T-helper 22 cell (primary cell): ENCODE measurements at places on chromosomes 7 and 10.

GRCh38 chr7:30894866-30895605, 16.6 kb upstream of the AQP1 start:
- no peak for DNase-seq

- no peak for DNase-seq
Observed at GRCh38 chr10:86371691-86372090, 5.1 kb upstream of the GRID1 start.

GRCh38 chr7:154231732-154232131, 179.5 kb downstream of the DPP6 start:
- DNase-seq = no peak

DNA sequence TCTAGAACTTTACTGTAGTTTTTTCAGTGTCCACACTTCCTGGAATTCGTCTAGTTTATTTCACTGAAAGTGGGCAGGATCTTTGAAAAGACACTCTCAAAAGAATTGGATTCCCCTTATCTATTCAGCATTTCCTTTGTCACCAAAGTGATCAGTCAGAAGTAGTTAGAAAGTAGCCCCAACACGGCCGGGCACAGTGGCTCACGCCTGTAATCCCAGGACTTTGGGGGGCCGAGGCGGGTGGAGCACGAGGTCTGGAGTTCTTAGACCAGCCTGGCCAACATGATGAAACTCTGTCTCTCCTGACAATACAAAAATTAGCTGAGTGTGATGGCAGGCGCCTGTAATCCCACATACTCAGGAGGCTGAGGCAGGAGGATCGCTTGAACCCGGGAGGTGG, 69.0 kb upstream of the KMT2C start:
- DNase-seq = no peak

GRCh38 chr7:42117201-42117600, 119.8 kb downstream of the GLI3 start:
- no peak for DNase-seq

GRCh38 chr10:121532292-121532864, 65.9 kb downstream of the FGFR2 start:
- no peak for DNase-seq

DNA sequence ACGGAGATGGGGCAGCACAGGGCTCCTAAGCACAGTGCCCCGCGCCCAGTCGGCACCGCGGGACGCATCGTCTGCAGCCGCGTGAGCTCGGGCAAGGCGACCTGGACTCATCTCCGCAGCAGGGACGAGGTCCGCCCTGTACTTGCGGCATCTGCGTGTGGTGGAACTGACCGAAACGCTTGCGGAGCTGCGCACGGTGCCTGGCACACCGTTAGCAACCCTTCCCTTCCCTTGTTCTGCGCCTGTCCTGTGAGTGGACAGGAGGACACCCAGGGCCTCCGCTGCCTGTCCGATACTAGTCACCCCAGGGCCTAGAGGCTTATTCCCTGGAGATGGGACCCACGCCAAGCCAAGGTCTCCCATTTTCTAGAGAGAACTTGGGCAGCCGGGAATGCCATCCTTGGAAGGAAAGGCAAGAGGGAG, 98.5 kb downstream of the WDR11 start:
- no peak for DNase-seq

GRCh38 chr10:98414932-98415730, at the start of gene PYROXD2:
PYROXD2 (minus strand) TSS chr10:98415182; CDS start chr10:98415135, 47 bp downstream.
- DNase-seq = no peak

- DNase-seq = no peak
Observed at GRCh38 chr10:70513848-70514309, 35.3 kb downstream of the PALD1 start.

GRCh38 chr7:13017333-13017857, 330.0 kb downstream of the ARL4A start:
- DNase-seq = no peak

- DNase-seq = no peak
Observed at GRCh38 chr7:91424371-91424770, 160.1 kb downstream of the FZD1 start.

DNA sequence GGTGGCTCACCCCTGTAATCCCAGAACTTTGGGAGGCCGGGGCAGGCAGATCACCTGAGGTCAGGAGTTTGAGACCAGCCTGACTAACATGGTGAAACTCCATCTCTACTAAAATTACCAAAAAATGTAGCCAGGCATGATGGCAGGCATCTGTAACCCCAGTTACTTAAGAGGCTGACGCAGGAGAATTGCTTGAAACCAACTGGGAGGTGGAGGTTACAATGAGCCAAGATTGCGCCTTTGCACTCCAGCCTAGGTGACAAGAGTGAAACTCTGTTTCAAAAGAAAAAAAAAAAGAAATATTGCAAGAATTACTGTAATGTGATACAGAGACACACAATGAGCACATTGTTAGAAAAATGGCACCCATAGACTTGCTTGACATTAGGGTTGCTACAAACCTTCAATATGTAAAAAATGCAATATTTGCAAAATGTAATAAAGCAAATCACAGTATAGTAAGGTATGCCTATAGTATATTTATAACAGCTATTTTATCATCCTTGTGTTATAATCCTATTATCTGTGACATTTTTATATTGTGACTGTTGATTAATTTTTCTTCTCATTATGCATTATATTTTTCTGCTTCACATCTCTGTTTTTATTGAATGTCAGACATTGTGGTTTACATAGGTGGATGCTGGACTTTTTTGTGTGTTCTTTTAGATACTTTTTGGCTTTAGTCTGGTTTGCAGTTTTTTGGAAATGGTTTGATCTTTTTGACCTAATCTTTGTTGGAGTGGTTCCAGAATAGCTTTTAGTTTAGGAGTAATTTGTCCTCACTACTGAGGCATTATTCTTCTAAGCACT, 55.4 kb upstream of the HELLS start:
- no peak for DNase-seq

DNA sequence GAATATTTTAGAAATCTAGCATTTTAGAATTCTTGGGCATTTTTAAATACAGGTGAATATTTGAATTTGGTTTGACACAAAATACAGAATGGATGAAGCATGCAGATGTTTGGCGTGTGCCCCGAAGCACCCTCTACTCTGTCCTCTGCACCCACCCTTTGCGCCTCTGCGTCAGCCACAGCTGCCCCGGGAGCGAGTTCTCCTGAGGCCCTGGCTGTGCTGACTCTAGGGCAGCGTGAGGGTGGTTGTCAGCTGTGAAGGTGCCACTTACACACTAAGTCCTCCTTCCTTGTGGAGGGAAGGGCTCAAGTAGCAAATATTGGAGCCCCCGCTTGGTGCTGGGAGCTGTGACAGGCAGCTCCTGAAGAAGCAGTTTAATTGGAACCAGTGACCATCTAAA, 48.4 kb downstream of the DAGLB start:
- DNase-seq = no peak

DNA sequence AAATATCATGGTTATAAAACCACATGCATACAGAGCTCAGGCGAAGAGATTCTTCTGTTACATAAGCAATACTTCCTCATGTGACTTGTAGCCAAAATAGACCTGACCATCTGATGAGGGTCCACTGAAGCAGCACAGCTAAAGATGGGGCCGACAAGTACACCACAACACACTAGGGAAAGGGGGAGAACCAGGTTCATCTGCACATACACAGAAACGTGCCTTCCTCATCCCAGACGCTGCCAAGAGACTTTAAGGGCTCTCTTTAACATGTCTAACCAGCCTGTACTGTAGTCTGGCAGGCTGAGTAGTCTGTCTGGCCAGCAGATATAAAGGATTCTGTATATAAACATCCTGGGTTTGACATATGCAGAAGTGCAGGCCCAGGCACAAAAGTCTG, 30.3 kb downstream of the ERCC6 start:
- no peak for DNase-seq

- no peak for DNase-seq
Observed at GRCh38 chr10:11525503-11525902, 85.9 kb downstream of the USP6NL start.

GRCh38 chr7:158740013-158740656, 35.5 kb upstream of the NCAPG2 start:
- no peak for DNase-seq

- DNase-seq = no peak
Observed at GRCh38 chr7:84195295-84196060, 889 bp upstream of the SEMA3A start.

- no peak for DNase-seq
Observed at GRCh38 chr7:41571573-41571972, 131.3 kb downstream of the INHBA start.

DNA sequence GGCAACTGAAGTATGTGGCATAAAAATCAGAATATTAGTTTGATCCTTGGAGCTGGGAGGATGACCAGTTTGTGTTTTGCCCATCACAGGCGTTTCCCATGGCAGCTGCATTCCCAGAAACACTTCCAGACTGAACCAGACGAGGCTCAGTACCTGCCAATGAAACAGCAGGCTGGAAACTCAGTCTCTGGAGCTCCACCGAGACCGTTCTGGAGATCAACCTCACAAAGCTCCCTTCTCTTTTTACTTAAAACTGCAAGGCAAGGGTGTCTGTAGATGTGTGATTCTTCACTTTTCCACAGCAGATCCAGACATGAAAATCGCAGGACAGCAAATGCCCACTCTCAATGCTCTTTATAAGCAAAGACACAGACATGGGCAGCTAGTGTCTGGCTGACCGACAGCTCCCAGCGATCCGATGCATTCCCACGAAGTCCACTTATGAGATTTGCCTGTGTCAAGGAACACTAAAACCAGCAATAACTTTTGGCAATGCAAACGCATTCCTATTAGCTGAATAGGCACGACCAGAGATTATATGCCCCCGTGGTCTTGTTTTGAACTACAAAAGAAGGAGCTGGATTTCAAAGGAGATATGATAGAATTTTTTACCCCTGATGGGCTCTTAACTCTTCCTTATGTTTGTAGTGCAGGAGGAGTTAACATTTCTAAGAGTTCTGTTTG, 72.6 kb downstream of the ADAM12 start:
- DNase-seq = no peak

DNA sequence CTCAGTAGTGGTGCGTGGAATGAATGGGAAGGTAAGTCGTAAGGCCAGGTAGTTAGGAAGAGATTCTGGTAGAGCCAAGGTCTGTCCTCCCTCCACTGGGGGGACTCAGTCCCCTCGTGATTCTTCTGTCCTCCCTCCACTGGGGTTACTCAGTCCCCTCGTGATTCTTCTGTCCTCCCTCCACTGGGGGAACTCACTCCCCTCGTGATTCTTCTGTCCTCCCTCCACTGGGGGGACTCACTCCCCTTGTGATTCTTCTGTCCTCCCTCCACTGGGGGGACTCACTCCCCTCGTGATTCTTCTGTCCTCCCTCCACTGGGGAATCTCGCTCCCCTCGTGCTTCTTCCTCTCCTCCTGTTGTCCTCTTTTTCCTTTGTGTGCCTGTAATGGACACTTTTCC, 125.1 kb downstream of the CELF2 start:
- no peak for DNase-seq

DNA sequence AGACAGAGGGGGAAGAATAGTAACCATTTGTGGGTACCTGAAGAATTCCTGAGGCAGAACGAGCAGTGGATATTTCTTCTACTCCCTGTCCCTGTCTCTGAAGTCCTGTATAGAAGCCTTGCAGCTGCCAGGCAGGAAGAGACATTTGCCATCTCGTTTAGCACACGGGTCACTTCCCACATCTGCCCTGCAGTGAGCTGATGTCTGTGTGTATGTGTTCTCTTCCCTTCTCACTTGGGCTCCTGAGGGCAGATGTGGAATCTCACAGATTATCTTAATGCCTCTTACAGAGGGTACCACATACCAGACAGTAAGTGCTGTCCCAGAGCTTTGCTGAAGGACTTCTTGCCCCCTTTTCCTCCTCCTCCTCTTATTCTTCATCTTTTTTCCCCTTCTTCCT, 14.1 kb upstream of the TRPV6 start:
- DNase-seq = no peak

GRCh38 chr7:24227603-24228359, 56.2 kb upstream of the NPY start:
- DNase-seq = peak; percentile 36

DNA sequence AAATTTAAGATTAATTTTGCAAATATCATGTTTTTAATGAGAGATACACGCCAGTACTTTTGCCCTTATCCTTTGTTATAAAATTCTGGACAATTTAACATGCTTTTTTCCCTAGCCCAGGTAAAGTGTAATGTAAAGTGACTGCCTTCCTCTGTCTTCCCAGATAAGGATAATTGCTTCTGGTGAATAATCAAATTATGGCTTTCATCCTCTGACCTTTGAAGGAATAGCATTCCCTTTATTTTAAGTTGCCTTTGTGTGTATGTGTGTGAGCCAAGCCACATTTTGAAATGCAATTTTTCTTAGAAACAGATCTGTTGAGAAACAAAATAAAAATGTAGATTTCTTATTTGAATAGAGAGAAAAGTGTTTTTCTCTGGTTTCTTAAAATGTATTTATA, 107.5 kb downstream of the ADAM22 start:
- DNase-seq = no peak

DNA sequence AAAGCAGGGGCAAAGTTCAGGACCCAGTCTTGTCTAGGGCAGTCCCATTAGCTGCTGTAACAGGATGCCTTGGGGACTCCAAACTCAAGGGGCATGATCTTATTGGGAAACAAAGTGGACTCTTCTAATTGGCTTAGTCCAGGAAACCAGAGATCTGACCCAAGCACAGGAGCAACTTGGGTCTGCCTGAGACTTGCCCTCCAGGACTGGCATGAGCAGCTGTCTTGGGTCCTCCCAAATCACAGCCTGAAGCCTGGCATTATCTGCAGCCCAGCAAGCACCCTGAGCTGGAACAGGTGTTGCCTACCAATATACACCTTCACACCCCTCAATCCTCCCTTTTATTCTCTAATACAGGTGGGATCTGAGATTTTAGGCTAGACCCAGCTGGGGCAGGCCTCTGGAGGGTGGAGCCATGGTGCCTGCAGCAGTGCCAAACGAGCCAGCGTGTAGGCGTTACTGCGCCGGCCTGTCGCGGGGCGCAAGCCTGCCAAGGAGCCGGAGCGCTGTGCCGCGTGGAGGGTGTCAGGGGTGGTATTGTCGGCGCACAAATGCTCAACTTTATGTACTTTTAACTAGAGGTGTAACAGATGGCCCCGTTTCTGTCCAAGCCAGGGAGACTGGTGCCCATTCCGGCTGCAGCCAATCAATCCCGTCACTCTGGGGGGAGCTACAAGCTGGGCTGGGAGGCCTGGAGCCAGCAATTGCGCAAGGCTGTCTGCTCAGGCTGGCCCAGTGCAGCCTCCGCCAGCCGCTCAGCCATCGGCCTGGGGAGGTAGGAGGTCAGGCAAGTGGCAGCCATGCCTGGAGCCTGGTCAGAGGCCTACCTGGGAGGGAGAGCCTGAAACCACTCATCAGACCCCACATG, 12.8 kb upstream of the LBX1 start:
- no peak for DNase-seq

GRCh38 chr7:20269726-20270125, 52.5 kb upstream of the MACC1 start:
- no peak for DNase-seq

DNA sequence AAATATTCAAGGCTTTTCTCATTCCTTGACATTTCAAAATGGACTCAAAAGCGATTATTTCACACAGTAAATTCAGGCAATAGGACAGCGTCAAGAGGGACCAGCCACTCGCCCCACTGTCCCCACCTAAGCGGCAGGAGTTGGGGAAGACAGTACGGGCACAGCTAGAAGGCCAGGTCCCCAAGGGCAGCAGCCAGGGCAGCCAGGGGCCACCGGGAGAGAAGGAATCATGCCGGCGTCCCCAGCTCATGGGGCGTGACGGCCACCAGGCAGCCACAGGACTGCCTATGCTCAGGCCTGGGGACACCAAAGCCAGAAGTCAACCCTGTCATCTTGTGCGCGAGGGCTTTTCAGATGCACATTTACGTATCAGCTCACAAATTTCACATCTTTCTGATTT, 225.7 kb upstream of the PPP2R2D start:
- no peak for DNase-seq
